ENCODE measurements at places on chromosomes 3 and 15.

GRCh38 chr3:32419742-32420125, 28.1 kb downstream of the CMTM7 start:
- DNase-seq: no peak

DNA sequence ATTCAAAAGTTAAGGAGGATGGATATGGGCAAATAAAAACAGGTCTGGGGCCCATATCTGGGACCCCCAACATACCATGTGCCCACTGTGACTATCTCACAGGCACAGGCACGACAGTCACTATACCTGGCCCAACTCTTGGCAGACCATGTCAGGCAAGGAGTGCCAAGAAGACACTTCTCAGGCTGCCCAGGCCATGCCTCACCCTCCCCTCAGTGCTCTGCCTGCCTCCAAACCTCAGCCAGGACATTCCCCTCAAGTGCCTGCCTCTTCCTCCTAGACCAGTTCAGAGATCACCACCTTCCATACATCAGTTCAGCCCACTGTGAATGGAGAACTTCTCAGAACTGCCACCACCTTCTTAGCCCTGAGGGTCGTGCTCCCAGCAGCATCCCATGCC, 4.4 kb upstream of the SEMA7A start:
- DNase-seq: no peak

DNA sequence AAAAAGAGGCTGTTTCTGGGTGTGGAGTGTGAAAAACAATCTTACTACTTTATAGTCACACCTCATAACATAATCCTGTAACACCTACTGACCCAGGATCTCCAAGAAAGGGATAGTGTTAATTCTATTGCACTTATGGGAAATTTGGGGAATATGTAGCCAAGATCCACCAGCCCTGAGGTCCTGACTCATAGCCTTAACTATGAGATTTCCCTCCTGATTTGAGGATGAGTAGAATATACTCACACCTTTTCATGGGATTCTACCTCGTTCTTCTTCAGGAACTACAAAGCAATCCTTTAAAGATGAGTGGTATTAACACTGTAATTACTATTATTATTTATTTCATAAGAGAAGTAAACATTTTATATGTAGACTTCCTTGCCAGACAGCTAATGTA, 315.2 kb downstream of the MECOM start:
- no peak for DNase-seq

DNA sequence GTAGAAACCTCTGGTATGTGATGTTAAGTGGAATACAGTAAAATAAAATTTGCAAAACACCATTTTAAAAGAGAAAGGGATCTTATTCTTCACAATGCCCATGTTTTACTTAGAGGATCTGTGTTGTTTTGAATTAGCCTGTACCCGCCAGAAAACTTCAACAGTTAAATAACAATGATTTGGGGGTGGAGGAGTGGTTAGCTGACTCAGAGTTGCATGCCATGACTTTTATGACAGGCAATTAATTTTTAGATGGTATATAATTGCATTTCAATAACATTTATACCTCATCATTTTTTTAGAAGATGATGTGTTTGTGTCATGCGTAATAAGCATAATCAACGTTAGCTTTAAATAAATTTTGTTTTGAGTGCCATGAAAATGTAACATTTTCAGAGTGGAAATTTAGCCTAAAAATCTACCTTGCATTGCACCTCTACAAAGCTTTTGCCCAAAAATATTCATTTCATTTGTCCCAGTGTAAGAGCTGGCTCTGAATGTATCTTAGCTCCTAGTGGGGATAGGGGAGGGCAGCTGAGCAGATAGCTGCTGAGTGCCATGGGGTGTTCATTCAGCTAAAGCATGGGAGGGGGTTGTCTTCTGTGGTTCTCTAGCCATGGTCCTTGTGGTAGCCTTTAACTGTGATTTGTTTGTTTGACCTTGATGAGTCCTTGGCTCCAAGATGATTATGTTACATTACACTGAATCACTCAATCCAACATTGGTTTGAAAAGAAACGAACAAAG, 379.8 kb downstream of the LPP start:
- no peak for DNase-seq

GRCh38 chr15:78454992-78455391, 17.0 kb downstream of the IREB2 start:
- no peak for DNase-seq

DNA sequence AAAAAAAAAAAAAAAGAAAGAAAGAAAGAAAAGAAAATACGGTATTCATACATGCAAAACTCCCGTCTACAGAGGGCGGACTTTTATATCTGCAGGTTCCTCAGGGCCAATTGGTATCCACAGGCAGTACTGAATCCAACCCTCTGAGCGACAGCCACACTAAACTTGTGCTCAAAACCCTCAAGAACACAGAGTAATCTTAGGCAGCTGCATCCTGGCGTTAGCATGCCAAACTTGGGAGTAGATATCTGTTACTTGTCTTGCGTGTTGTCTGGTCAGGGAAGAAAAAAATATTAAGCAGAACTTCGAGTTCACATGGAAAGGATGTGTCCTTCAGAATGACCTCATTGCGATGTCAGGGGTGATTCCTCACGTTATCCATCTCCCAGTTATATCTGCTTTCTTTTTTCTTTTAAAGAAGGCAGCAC, 12.8 kb downstream of the SNAP23 start:
- no peak for DNase-seq

DNA sequence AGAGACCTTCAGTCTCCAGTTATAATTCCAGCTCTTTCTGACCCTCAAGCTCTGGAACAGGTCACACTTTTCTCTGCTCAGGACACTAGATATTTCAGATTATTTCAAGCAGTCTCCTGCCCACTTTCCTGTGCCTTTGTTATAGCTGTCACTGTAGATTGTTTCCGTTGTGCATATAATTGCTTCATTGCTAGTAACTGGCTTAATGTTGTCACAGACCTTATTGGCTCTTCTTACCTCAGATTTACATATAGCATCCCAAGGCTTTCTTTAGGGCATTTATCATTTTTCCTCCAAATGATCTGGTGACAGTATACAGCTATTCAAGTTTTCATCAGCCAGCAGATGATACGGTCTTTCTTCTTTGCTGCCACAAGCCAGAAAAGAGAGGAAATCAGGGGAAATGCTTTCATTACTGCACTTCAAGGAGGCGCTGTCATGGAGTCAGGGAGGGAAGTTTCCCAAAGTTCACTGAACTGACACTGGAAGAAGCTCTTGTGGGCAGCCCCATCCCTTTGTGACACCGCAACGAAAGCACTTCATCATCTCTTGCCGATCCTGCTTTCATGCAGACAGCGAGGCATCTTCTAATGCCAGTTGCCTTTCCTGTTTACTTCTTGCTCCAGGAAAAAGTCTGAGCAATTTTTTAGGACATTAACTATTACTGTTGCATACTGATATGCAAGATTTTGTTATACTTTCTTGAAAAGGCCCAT, 181.9 kb downstream of the CDIN1 start:
- DNase-seq: no peak

GRCh38 chr15:64856429-64857145, 14.9 kb downstream of the PLEKHO2 start:
- no peak for DNase-seq

GRCh38 chr15:39887832-39888231, 32.2 kb downstream of the GPR176 start:
- no peak for DNase-seq

DNA sequence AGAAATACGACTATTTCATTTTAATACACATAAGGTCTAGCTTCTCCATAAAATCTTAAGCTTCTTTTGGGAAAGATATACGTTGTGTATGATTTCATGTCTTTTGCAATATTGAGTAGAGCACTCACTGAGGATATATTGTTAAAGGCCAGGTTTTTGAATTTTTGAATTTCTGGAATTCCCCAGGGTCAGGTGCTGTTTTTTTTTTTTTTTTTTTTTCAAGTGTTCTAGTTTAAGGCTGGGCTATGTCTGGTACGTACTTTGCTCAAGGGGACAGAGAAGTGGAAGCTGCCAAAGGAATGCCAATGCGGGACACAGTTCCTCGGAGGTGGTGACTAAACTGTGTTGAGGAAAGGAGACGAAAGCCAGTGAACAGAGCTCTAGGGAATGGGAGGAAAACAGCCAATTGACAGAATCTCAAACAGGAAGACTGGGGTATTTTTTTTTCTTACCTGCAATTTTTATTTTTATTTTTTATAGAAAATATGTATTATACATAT, 510.5 kb upstream of the CBLB start:
- no peak for DNase-seq

- no peak for DNase-seq
Observed at GRCh38 chr3:178900029-178900646, 171.5 kb downstream of the ZMAT3 start.

DNA sequence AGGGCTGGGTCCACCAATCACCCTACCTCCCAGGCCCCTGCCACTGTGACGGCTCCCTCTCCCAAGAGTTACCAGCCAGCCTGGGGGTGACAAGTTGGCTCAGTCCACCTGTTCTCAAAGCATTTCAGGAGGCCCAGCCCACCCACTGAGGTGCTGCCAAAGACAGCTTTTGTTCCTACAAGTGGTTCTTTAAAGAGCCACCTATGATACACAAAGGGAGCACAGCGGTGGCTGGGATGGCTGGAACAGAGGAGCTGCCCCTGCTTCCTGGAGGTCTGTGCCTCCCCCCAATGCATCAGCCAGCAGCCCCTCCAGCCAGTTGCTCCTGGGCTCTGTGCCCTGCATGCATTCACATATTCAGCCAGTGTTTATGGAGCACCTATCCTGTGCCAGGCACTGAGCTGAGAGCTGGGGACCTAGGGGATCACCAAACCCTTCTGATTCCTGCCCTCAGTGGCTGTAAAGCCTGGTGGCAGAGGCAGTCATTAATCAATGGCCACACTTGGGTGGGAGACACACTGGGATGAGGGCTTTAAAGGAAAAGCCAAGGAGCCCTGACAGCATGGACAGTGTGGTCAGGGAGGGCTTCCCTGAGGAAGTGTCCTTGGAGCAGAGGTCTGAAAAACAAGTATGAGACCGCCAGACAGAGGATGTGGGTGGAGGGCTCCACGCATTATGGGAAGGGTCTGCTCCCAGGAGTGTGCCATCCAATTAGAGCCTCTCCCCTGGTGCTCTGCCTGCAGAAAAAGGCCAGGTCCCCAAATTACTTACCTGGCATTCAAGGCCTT, 107.1 kb upstream of the LINGO1 start:
- DNase-seq: no peak

GRCh38 chr3:10957976-10958749, 34.4 kb upstream of the SLC6A1 start:
- no peak for DNase-seq

DNA sequence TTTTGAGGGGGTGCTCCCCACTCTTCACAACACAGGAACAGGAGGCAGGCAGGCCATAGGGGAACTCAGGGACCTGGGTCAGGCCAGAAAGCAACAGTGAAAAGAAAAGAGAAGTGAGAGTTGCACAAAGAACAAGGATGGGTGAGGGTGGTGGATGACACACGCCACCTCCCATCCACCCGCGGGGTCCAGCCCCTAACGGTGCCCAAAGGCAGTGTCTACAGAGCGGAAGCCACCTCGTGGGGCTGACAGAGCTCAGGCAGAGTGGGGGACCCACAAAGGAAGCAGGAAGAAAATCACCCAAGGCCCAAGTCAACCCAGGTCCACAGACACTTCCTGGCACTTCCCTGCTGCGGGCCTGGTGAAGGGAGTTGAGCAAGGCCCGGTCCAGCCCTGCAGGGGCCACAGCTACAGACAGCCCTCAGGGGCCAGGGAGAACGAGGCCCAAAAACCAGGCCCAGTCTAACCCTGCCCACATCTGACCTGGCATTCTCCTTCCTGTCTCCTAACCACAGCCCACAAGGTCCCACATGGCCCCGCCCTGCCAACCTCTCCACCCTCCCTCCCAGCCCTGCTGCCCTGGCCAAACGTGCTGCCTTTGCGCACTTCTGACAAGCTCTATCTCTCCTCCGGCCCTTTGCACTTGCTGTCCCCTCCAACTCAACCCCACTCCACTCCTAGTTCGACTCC, 5.9 kb downstream of the NUP210 start:
- peak; percentile 39 for DNase-seq

- no peak for DNase-seq
Observed at GRCh38 chr3:17070161-17070959, 185.6 kb downstream of the PLCL2 start.

DNA sequence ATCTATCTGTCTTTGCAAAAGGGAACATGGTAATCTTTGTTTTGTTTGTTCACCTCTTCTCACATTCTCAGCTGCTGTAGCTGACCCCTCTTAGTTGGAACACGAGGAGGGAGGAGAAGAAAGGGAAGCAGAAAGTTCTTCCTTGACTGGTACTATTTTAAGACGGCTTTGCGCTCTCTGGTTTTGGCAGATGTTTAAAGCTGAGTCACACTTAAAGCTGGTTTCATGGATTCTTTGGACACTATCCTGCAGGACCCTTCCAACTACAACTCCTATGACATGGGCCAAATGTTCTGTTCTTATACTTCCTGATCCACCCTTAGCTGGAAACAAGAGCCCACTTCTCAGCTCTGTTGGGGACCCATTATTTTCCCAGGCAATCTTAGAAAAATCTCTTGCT, 40.6 kb upstream of the FXR1 start:
- DNase-seq: no peak

GRCh38 chr3:9976721-9977709, 9.6 kb downstream of the EMC3 start:
- no peak for DNase-seq

All from activated T-helper 1 cell treated with anti-CD3 and anti-CD28 coated beads, Interleukin-2, amount 50 U/mL, for 16 hours (primary cell).